ENCODE measurements at places on chromosomes 3 and 15.
A peak's percentile ranks its signal among the peaks of the same experiment; 100 is the strongest.

- H3K4me3 ChIP-seq = no peak overlapping the region
- H3K27me3 ChIP-seq = peaks cover 45% of the 10 kb centered on the region
- DNase-seq = no peak
- H3K27ac ChIP-seq = no peak overlapping the region
- no peaks in the 10 kb centered on the region for H3K36me3 ChIP-seq
Observed at GRCh38 chr3:195044411-195044810, 226.5 kb downstream of the XXYLT1 start.

- no peaks in the 10 kb centered on the region for H3K36me3 ChIP-seq
- H3K4me1 ChIP-seq = peaks cover 7% of the 10 kb centered on the region
- H3K27ac ChIP-seq = no peak overlapping the region
- DNase-seq = no peak
- no peak overlapping the region for H3K4me3 ChIP-seq
Observed at GRCh38 chr15:66941108-66941711, 124.2 kb upstream of the SMAD3 start.

DNA sequence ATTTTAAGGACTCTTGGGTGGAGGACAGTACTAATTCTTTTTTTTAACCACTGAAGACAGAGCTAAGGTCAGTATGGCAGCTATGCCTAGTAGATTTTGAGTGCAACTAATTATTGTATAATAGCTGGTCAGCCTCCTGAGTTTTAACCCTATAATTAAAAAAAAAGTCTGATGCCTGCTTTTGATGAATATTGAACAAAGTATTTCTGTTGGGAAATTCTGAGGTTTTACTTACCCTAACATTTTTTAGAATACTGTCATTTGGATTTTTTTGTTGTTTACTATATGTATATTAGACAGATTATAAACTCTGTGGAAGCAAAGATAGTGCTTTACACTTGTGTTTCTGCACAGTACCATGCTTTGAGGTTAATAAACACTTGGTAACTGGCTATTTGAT, 20.8 kb downstream of the TCF12 start:
- no peak overlapping the region for H3K4me3 ChIP-seq
- peaks cover 3% of the 10 kb centered on the region for H3K36me3 ChIP-seq
- H3K27me3 ChIP-seq = no peaks in the 10 kb centered on the region
- H3K4me1 ChIP-seq = peaks cover 14% of the 10 kb centered on the region
- peak; percentile 47 for DNase-seq

- no peak overlapping the region for H3K27ac ChIP-seq
- H3K4me1 ChIP-seq = no peaks in the 10 kb centered on the region
- peaks cover 6% of the 10 kb centered on the region for H3K27me3 ChIP-seq
- H3K4me3 ChIP-seq = no peak overlapping the region
Observed at GRCh38 chr3:140917772-140918171, 23.9 kb upstream of the SLC25A36 start.

- H3K36me3 ChIP-seq = peaks cover 89% of the 10 kb centered on the region
- DNase-seq = no peak
- H3K4me3 ChIP-seq = no peak overlapping the region
- no peaks in the 10 kb centered on the region for H3K27me3 ChIP-seq
- H3K4me1 ChIP-seq = no peaks in the 10 kb centered on the region
Observed at GRCh38 chr15:89628806-89629715, 26.2 kb downstream of the KIF7 start.

- H3K27ac ChIP-seq = no peak overlapping the region
- no peaks in the 10 kb centered on the region for H3K36me3 ChIP-seq
- no peak for DNase-seq
- no peaks in the 10 kb centered on the region for H3K4me1 ChIP-seq
- H3K4me3 ChIP-seq = no peak overlapping the region
- H3K27me3 ChIP-seq = peaks cover 16% of the 10 kb centered on the region
Observed at GRCh38 chr3:38111201-38111600, 25.7 kb downstream of the ACAA1 start.

DNA sequence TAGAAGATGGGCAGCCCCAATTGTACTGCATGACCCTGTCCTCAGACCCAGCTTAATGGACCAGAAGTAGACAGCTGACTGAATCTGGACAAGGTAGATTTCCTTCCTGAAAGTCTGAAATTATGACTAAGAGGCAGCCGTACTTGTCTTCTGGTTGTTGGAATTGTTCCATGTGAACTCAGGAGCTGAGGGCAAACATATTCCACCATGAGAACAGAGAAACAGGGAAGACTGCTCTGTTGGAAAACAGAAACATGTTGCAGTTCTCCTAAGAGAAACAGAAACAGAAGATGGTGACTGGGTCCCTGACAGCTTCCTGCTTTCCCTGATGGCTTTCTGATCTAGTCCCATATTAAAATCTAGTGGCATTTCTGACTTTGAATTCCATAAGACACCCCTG, 24.1 kb downstream of the POPDC2 start:
- H3K4me1 ChIP-seq = peaks cover 15% of the 10 kb centered on the region
- H3K36me3 ChIP-seq = no peaks in the 10 kb centered on the region
- no peaks in the 10 kb centered on the region for H3K27me3 ChIP-seq
- no peak overlapping the region for H3K4me3 ChIP-seq
- peak; percentile 13 for DNase-seq

DNA sequence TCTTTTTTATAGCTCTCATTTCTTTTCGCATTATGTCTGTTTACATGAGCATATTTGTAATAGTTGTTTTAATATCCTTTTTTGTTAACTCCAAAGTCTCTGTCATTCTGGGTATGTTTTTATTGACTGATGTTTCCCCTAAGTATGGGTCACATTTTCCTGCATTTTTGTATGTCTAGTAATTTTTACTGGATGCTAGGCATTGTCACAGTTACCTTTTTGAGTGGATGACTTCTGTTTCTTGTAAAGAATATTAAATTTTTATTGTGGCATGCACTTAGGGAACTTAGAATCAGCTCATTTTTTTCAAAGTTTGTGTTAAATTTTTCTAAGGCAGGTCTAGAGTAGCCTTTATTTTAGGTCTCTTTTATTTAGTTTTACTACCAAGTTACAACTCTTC, 40.7 kb downstream of the ANAPC13 start:
- H3K4me1 ChIP-seq = peaks cover 20% of the 10 kb centered on the region
- no peaks in the 10 kb centered on the region for H3K36me3 ChIP-seq
- H3K4me3 ChIP-seq = no peak overlapping the region
- no peaks in the 10 kb centered on the region for H3K27me3 ChIP-seq
- H3K27ac ChIP-seq = no peak overlapping the region

GRCh38 chr3:37200141-37200540, 25.8 kb upstream of the LRRFIP2 start:
- no peak for DNase-seq
- no peaks in the 10 kb centered on the region for H3K36me3 ChIP-seq
- H3K27ac ChIP-seq = no peak overlapping the region
- peaks cover 7% of the 10 kb centered on the region for H3K4me1 ChIP-seq

DNA sequence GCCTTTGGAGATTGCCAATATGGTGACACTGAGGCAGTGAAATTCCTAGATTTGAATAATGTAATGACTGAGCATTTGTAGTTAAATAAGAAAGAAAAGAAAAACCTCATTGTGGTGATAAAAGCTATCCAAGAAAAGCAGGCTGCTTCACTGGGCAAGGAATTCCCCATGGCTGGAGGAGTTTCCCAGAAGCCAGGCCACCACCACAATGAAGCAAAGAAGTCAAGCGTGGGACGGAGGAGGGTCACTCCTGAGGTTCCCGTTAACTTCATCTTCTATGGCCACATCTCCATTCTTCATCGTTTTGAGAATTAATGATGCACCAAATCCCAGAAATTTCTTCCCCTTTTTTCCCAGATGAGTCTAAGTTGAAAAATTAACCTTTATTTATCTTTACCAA, 185.8 kb upstream of the BCL6 start:
- DNase-seq = no peak
- H3K27me3 ChIP-seq = peaks cover 3% of the 10 kb centered on the region
- peaks cover 7% of the 10 kb centered on the region for H3K4me1 ChIP-seq
- no peak overlapping the region for H3K4me3 ChIP-seq

- H3K4me3 ChIP-seq = no peak overlapping the region
- H3K27me3 ChIP-seq = no peaks in the 10 kb centered on the region
- H3K36me3 ChIP-seq = no peaks in the 10 kb centered on the region
- DNase-seq = peak; percentile 41
Observed at GRCh38 chr3:197807969-197808587, 17.0 kb downstream of the LRCH3 start.

DNA sequence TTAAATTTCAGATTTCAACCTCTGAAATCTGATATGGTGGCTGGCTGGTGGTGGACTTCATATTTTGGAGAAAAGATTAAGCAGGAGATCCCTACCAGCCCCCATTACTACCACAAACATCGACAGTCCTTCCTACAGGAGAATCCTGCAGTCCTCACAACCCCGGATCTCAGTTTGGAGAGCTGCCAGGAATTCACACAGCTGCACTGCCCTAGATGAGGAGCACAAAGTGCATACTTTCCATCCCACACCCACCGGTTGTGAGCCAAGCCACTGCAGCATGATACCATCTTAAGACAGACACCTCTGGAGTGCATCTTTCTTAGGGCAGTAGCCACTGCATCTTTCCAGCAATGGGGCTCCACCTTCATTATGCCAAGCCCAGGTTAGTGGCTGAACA, 185.5 kb upstream of the GPR149 start:
- no peak overlapping the region for H3K4me3 ChIP-seq
- H3K4me1 ChIP-seq = no peaks in the 10 kb centered on the region
- DNase-seq = no peak
- no peak overlapping the region for H3K27ac ChIP-seq
- H3K36me3 ChIP-seq = no peaks in the 10 kb centered on the region

- H3K27ac ChIP-seq = no peak overlapping the region
- H3K36me3 ChIP-seq = no peaks in the 10 kb centered on the region
- H3K4me3 ChIP-seq = no peak overlapping the region
- DNase-seq = no peak
- 0 out of 2 replicates have a peak, but pooled peaks cover 2% of the 10 kb centered on the region for H3K27me3 ChIP-seq
- peaks cover 11% of the 10 kb centered on the region for H3K4me1 ChIP-seq
Observed at GRCh38 chr15:64746921-64747320, 28.5 kb downstream of the RBPMS2 start.

DNA sequence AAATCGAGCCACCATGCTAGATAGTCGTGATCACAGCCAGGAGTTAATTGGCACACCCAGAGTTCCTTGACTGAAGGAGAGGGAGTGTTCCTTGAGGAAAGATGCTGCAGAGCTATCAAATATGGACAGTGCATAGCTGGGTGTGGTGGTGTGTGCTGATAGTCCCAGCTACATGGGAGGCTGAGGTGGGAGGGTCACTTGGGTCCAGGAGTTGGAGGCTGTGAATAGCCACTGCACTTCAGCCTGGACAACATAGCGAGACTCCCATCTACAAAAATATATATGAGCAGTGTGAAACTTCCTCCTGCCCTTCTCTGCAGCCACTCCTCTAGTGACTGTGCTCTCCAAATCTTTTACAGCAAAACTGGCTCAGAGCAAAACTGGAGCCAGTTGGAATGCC, 10.0 kb upstream of the USP13 start:
- no peak for DNase-seq
- no peaks in the 10 kb centered on the region for H3K4me1 ChIP-seq
- H3K36me3 ChIP-seq = no peaks in the 10 kb centered on the region
- H3K27ac ChIP-seq = no peak overlapping the region

- H3K4me1 ChIP-seq = peaks cover 3% of the 10 kb centered on the region
- H3K4me3 ChIP-seq = no peak overlapping the region
- H3K36me3 ChIP-seq = no peaks in the 10 kb centered on the region
- DNase-seq = no peak
- no peak overlapping the region for H3K27ac ChIP-seq
Observed at GRCh38 chr3:111750278-111750884, 108.7 kb upstream of the PHLDB2 start.

- no peaks in the 10 kb centered on the region for H3K27me3 ChIP-seq
- peak overlapping the region; percentile 4 for H3K4me3 ChIP-seq
- no peaks in the 10 kb centered on the region for H3K36me3 ChIP-seq
- peak; percentile 90 for DNase-seq
- peak overlapping the region; percentile 17 for H3K27ac ChIP-seq
Observed at GRCh38 chr15:25790000-25790660, 73.0 kb downstream of the ATP10A start.

- no peaks in the 10 kb centered on the region for H3K36me3 ChIP-seq
- peaks cover 36% of the 10 kb centered on the region for H3K4me1 ChIP-seq
- H3K27ac ChIP-seq = peak overlapping the region; percentile 13
- DNase-seq = no peak
- H3K4me3 ChIP-seq = no peak overlapping the region
Observed at GRCh38 chr3:16126634-16127033, 47.8 kb upstream of the GALNT15 start.

DNA sequence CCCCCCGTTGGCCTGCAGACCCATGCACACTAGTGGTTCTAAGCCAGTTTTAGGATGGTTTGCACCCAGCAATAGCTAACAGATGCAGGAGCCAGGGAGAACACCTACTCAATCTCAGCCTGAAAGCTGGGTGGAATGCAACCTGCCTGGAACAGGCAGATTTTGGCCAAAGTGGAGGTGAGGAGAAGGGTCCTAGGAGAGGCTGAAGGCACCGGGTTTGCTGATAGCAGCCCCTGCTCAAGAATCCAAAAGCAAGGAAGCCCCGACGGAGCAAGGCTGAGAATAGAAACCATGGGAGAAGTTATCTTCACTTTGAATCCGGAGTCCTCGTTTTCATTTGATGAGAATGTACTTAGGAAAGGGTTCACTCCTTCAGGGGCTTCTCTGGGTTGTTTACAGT, 9.9 kb downstream of the RRP9 start:
- H3K4me3 ChIP-seq = no peak overlapping the region
- no peaks in the 10 kb centered on the region for H3K27me3 ChIP-seq
- H3K27ac ChIP-seq = no peak overlapping the region
- H3K4me1 ChIP-seq = no peaks in the 10 kb centered on the region
- H3K36me3 ChIP-seq = peaks cover 45% of the 10 kb centered on the region
- no peak for DNase-seq

DNA sequence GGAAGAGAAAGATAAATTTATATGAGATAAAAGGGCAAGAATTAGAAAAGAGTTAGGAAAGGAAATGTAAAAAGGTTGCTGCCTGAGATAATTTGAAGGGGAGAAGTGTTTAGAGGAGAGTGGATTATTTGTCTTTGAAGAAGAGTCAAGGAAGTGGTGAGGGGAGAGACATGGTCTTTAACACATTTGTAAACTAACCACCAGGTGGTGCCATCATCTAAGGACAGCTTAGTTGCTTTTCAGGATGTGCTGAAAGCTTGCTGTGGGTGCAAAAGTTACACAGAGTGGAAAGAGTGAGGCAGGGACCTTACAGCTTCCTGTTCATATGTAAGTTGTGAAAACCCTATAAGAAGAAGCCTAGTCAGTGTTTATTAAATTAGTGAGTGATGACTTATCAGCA, 114.1 kb upstream of the DNAJC19 start:
- H3K4me1 ChIP-seq = no peaks in the 10 kb centered on the region
- H3K4me3 ChIP-seq = no peak overlapping the region
- no peaks in the 10 kb centered on the region for H3K27me3 ChIP-seq
- H3K36me3 ChIP-seq = no peaks in the 10 kb centered on the region

GRCh38 chr3:116059421-116060096, 385.7 kb downstream of the LSAMP start:
- no peak overlapping the region for H3K4me3 ChIP-seq
- no peaks in the 10 kb centered on the region for H3K27me3 ChIP-seq
- H3K27ac ChIP-seq = no peak overlapping the region
- peak; percentile 93 for DNase-seq
- H3K4me1 ChIP-seq = no peaks in the 10 kb centered on the region

All from IMR-90 (cell line).